Gastroesophageal sphincter (tissue), 4 donors: ENCODE measurements at places on chromosomes 7 and 10.

- ATAC-seq: no peak
Measured at GRCh38 chr10:120789303-120790203, 61.6 kb upstream of the WDR11 start.

- no peak for ATAC-seq
Measured at GRCh38 chr7:146414937-146415336, 298.3 kb downstream of the CNTNAP2 start.

DNA sequence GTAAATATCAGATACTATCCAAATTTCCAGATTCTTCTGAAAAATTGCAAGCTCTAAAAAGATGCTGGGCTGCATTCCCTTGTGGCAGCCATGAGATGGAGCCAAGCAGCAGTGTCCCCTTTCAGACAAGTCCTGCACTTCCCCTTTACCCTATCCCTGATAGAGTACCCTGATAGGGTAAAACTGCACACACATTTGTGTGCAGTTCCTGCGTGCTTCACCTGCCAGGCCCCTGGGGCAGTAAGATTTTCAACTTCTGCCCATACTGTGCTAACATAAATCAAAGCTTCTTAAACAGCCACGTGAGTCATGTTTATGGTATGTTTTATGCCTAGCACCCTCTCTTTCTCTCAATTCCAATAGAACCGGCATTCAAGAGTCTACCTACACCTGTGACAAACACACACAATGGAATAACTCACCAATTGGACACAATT, 52.2 kb downstream of the IFIT5 start:
- no peak for ATAC-seq

DNA sequence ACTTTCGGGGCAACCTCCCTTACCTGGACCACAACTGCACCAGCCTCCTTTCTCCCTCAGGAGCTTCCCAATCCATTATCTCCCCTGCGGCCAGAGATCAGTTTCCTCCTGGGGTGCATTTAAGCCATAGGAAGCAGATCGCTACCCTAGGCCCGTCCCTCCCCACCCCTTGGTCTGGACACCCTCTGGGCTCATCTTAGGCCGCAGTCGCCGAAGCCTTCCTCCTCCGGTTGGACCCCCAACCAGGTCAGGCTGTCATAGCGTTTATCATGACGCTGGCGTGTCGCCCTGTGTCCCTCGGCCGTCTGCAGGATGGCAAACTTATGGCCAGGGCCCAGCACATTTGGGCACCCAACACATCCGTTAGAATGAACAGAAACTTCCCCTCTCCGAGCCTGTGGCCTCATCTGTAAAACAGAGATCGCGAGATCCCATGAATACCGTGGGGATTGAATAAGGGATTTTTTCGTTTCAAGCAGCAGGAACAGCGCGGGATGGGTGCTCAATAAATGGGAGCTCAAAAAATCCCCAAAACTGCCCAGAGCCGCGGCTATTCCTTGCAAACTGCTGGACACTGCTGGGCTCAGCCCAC, 669 bp upstream of the AP5Z1 start:
- ATAC-seq: peak; percentile 50

DNA sequence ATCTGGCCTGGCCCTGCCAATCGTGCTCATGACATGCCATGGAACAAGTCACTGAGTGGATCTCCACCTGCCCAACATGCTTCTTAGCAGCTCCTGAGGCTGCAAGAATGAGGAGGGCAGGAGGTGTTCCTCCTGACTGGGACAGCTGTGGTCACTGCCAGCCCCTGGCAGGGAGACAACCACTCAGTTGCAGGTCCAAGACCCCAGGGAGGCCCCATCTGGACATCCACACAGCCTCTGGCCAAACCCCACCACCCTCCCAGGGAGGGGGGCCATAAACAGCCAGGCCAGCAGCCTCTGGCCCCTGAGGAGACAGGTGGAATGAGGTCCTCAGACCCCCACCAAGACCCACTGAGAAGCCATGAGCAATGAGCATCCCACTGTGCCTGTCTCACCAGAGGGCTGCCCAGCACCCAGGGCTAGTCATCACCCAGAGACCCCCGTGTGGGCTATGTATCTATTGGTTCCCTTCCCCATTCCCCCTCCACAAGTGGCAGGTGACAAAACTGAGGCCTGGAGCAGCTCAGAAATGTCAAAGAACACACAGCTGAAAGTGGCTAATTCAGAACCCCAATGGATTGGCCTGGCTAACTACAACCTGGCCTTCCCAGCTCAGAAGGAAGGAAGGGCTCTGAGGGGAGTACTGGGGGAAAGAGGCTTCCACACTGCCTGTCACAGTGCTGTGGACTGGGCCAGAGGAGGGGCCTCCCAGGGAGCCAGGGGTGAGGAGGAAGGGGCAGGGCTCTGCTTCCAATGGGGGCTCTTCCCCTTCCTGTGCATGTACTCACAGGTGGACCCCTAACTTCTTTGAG, 3.0 kb downstream of the GPRIN2 start:
- ATAC-seq: no peak

DNA sequence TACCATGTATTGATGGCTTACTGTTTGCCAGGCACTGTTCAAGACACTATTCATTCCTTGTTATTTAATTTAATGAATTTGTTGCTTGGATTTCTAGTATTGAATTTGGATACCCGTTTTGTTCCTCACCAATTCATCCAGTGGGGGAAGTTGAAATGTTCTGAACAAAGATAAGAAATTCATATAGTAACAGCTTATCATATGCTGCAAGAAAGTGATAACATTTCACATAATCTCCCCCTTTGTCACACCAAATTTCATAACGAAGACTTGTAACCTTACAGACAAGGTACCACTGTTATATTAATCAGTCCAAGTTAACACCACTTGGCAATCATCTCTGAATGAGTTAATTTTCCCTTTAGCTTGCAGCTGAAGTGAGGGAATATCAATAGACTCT, 42.1 kb downstream of the SCIN start:
- no peak for ATAC-seq

GRCh38 chr10:71970869-71971268, 6.7 kb downstream of the CHST3 start:
- no peak for ATAC-seq

DNA sequence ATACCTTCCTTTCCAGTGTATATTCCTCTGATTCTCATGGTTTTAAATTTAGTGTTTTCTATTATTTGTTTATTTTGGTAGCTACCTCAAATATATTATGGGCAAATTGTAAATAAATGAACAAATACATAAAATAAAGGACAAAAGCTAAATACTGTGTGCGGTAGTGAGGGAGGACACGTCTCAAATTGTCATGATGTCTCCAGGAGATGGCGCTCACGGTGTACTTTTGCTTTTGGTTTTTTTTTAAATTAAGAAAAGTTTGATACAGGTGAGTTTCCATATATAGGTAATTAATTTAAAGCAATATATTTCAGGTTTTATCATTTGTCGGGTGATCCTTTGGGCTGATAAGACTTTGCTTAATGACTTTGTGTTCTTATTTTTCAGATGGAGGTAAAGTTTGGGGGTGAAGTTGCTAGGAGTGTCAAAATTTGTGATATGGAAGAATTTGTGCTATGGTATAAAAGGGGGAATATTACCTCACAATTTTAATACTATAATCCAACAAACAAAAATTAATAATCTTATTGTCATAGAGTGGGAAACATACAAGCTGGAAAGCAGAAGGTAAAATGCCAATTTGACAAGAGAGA, 68.4 kb upstream of the TMEM229A start:
- ATAC-seq: no peak

GRCh38 chr10:126240483-126240882, 147.8 kb downstream of the ADAM12 start:
- ATAC-seq: no peak
